ENCODE measurements at places on chromosomes 4 and X.

DNA sequence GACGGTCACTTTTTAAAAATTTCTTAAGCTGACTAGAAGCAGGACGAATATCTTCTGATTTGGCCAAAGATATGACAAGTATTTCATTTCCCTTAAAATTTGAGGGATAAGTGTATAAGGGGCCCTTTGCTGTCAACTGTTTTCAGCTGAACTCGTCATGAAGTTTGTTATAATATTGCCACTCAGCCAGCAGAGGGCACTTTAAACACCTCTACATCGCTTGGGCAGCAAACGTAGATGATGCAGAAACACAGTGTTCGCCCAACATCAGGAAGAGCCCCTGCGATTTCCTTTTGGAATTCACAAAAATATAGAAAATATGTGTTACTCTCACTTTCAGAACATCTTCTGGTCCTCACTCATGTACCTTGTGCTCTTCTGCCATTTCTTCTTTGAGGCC is 435.7 kb upstream of the FMR1 start:
- no peak for DNase-seq

DNA sequence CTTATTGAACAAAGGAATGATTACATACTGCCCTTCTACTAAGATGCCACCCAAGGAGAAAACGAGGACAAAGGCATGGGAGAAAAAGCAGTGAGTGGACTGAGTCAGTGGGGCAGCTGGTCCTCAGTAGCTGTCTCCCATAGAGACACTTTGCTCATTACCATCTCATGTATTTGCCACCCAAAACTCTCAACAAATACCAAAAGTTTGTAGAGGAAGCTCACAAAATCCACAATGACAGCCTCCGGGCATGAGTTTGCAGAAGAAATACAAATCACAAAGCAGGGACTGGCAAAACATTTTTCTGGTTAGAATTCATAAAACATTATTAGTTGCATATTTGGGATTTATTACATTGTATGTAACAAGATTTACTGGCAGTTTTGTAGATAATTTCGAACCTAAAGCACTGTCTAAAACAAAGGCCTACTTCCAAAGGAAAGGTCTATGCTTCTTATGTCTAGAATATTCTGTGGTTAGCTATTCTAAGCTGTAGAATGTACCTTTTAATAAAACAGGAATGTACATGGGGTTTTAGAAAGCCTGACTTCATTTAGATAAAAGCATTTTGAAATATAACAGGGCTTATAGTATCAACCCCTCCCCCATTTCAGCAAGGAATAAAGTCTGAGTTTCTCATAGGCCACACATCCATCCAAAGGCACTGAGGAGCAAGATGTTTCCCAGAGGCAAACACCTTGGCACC is 17.7 kb downstream of the PCDH18 start:
- no peak for DNase-seq

DNA sequence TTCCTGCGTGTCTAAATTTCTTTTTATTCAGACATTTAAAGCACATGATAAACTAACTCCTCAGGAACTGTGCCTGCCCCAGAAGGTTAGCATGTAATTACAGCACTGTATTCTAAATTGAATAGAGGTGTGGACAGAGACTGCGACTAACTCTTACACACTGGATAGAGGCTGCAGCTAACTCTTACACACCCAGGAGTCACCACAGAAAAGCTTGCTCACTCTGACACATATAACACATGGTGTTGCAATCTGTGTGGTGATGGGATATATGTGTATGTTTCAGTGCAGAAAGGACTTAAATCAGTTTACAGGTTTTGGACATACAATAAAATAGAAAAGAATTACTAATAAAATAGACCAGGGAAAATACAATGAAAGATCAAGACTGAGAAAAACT is 41.5 kb downstream of the SMAD1 start:
- no peak for DNase-seq

DNA sequence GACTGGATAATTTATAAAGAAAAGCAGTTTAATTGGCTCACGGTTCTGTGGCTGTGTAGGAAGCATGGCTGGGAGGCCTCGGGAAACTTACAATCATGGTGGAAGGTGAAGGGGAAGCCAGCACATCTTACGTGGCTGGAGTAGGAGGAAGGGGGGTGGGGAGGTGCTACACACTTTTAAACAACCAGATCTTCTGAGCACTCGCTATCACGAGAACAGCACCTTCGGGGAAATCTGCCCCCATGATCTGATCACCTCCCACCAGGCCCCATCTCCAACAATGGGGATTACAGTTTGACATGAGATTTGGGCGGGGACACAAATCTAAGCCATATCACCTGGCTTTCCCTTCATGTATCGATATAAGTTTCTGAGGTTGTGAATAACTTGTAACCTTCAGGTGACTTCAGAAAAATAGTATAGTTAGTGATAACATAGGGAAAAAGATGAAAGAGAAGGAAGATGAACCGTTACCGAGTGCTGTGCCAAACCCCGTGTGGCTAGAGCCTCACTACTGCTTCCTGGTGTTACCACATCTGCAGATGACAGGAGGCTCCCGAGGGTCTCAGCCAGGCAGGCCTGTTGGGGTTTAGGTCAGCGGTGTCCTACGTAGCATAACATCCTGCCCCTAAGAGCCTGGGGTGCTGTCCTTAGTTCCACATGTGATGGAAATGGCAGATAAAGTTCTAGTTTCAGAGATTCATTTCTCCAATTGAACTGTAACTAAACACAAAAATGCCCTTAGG is 103.5 kb downstream of the TNIP2 start:
- DNase-seq, result no peak

GRCh38 chrX:20221902-20222301 is 44.8 kb downstream of the RPS6KA3 start:
- no peak for DNase-seq

All from CD4-positive, alpha-beta T cell treated with Interferon alpha-2 for 1 hour (primary cell).